ENCODE measurements at places on chromosomes 2 and 18. TPM values are rescaled to one million over a fixed set of nuclear protein-coding genes. Genes with fewer than 3 reads are reported as not detected.

Gene SLC9A4
- total RNA-seq, result not detected

Gene RAB27B
- total RNA-seq, result 20.5 TPM

Gene HOXD9
- 1.7 TPM for total RNA-seq

Gene LBH
- 125 TPM for total RNA-seq

Gene SLC5A7
- not detected for total RNA-seq

Gene AQP12B
- total RNA-seq, result not detected

Gene IL36RN
- total RNA-seq, result 0.13 TPM

Gene DOK1
- 5.6 TPM for total RNA-seq

Gene ARHGAP15
- total RNA-seq, result not detected

Gene RAB6D
- not detected for total RNA-seq

Gene GCKR
- total RNA-seq, result 0.27 TPM

Gene DSG4
- 0.02 TPM for total RNA-seq

Gene SULT1C2
- total RNA-seq, result 0.36 TPM

Gene AKAIN1
- total RNA-seq, result not detected

Gene MIB1
- total RNA-seq, result 6.9 TPM

Gene ZNF804A
- total RNA-seq, result not detected

Gene ADD2
- 23.6 TPM for total RNA-seq

Measured in A549 treated with DMSO at 1 μM for 4 hours (cell line).